ENCODE measurements at places on chromosomes 11 and 22.

- DNase-seq = no peak
These were observed 1995.6 kb upstream of the RAG2 start for GRCh38 chr11:38593649-38594048.

GRCh38 chr11:19116276-19116970, 545 bp upstream of the ZDHHC13 start:
- DNase-seq = no peak

GRCh38 chr11:19652623-19653375, 59.8 kb upstream of the NAV2 start:
- DNase-seq = no peak

- no peak for DNase-seq
These were observed 125.0 kb downstream of the UVRAG start for GRCh38 chr11:75939992-75940391.

DNA sequence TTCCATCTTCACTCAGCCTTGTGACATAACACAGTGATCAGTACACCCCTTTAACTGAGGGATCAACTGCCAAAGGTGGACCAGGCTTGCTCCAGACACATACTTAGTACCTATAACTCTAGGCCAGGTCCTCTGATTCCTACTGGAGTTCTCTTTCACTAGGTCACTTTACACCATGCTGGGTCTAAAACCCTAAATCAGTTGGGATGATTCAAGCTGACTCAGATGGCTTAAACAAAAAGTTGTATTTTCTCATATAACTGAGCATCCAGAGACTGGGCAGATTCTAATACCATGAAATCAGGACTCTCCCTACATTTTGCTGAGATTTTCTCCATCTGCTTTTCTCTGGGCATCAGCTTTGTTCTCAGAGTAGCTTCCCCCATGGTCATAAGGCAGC, 26.0 kb upstream of the FLI1 start:
- no peak for DNase-seq

- DNase-seq = no peak
These were observed 60.0 kb downstream of the COMMD9 start for GRCh38 chr11:36229091-36229705.

DNA sequence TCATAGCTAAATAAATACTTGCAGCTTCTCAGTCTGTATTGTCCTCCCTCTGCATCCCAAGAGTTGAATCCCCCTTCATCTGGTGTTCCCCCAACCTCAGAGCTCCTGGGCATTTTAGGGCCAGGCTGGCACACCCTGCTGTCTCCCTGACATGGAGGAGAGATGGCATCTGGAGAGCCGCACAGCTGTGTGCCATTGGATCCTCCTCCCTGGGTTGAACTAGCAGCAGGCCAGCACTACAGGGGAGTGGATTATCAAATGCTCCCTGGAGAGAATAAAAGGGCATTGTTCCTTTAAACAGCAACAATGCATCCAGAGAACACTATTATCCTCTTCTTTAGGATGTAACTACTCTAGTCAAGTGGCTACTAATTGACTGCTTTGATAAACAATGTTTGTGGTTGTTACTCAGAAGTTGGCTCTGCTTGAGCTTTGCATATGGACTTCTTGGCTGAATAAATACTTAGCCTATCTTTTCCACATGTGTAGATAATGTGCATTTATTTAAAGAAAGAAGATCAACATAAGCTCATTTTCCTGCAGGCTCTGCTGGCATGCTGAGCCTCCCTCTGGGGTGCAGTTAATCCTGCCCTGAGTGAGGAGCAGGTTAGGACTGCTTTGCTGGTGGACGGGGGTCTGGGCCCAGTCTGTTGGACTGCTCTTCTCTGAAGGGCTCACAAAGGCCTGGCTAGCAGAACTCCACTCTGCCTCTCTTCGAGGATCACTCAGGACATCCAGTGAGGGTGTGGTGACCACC, 897.2 kb downstream of the TBC1D22A start:
- DNase-seq = no peak

- no peak for DNase-seq
These were observed 43.9 kb downstream of the ADM start for GRCh38 chr11:10348650-10349280.

- no peak for DNase-seq
These were observed 262.6 kb downstream of the NTM start for GRCh38 chr11:131632971-131633370.

DNA sequence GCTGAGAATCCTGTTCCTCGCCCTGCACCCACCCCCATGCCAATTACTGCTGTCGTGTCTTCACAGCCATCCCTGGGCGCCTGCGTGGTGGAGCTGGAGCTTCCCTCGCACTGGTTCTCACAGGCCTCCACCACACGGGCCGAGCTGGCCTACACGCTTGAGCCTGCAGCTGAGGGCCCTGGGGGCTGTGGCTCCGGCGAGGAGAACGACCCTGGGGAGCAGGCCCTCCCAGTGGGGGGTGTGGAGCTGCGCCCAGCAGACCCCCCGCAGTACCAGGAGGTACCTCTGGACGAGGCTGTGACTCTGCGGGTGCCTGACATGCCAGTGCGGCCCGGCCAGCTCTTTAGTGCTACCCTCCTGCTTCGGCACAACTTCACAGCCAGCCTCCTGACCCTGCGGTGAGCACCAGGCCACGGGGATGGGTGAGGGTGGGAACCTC, 4.3 kb downstream of the TMEM132A start:
- DNase-seq = no peak

DNA sequence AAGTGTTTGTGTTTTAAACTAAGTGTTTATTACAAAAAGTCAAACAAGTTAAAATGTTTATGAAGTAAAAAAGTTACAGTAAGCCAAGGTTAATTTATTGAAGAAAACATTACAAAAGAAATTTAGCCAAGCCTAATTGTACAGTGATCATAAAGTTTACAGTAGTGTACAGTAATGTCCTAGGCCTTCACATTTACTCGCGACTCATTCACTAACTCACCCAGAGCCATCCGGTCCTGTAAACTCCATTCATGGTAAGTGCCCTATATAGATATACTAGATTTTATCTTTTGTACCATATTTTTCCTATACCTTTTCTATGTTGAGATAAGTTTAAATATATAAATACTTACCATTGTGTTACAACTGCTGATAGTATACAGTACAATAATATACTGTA, 481.8 kb upstream of the TENM4 start:
- no peak for DNase-seq

DNA sequence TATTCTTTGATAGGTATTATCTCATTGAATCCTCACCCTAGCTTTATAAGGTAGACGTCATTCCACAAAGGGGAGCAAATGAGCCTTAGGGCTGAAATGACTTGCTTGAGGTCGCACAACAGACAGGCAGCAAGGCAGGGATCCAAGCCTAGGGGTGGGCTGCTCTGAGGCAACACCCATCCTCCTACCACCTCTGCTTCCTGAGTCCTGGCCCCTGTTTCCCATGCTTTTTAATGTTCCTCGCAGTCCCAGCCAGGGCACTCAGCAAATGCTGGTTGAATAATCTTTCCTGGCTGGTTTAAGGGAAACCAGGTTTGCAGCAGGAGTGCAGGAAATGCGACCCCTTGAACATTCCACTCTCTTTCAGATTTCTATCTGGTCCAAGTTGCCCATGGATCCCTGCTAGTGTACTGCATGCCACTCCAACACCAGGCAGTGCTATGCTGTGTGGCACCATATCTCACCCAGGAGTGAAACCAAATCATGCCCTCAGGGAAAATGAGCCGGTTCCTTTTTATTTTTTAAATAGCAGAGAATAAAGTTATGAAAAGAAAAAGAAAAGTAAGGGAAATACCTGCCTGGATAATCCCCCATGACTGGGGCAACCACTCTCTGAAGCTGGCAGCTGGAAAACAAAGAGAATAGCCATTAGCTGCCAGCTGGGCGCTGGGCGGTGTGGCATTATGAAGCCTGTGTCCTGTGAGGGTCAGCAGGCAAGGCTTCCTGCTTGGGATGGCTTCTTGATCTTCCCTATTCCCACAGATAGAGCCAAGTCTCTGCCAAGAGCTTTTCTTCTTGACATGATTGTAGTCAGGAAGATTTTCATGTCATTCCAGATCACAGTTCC, 21.8 kb downstream of the MICAL2 start:
- no peak for DNase-seq

DNA sequence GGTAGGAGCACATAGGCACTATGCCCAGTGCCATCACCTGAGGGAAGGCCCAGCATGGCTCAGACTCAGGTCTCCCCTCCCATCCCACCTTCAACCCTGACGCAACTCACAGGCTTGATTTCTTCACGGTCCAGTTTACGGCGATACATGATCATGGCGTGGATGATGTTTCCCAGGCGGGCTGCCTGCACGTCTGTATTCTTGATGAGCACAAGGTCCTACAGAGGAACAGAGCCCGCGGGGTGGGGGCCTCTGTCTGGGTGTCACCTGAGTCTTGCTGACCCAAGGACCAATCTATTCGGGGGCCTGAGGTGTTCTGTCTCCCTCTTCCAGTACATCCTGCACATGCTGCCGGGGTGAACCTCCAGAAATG, 3.9 kb downstream of the CPT1B start:
- no peak for DNase-seq

- DNase-seq = no peak
These were observed 14.3 kb downstream of the PDGFB start for GRCh38 chr22:39230261-39231196.

DNA sequence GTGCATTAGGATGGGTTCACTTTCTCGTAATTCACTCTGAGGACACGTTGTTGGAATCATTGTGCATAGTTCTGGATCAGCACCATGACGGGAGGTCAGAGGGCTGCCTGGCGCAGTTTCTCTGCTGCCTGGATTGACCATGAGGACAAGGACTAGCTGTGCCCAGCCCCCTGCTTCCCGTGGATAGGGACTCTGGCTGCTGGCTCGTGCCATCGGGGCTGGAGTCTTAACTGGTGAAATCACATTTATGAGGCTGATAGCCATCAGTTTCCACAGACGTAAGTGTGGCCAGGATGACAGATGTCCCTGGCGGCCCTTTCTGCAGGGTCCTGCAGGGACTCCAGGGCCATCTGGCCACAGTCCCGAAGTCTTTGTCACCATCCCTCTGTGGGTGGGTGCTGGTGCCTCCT, 24.1 kb upstream of the GRAMD4 start:
- DNase-seq = no peak

GRCh38 chr22:42279425-42280020, 9.1 kb upstream of the TCF20 start:
- no peak for DNase-seq

- peak; percentile 44 for DNase-seq
These were observed 205.9 kb downstream of the ST3GAL4 start for GRCh38 chr11:126561327-126561893.

GRCh38 chr11:7079545-7080135, 9.2 kb upstream of the RBMXL2 start:
- no peak for DNase-seq

DNA sequence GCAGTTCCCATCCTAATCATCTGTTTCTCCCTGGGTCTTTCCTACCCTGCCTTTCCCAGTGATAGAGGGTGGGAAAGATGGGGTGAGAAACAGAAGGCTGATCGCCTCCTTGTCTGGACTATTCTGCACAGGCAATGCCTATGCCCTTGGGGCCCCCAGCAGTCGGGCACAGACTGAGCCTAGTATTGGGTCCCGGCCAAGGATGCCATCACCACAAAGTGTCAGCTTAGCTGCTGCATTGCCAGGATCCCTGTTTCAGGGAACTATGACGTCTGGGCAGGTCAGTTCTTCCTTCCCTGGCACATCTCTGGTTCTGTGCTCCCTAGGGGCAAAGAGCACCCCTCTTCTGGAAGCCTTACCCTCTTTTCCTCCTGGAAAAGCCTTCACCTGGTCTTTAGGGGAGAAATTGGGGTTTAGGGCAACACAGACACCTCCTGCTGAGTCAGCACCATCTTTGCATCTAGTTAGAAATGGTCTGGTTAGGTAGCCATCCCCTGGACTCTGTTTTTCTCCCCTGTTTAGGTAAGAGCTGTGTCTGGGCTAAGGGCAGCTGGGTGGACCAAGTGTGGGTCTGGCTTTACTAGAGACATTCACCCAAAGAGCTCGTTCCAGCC, 2.1 kb downstream of the ADAMTS8 start:
- no peak for DNase-seq

DNA sequence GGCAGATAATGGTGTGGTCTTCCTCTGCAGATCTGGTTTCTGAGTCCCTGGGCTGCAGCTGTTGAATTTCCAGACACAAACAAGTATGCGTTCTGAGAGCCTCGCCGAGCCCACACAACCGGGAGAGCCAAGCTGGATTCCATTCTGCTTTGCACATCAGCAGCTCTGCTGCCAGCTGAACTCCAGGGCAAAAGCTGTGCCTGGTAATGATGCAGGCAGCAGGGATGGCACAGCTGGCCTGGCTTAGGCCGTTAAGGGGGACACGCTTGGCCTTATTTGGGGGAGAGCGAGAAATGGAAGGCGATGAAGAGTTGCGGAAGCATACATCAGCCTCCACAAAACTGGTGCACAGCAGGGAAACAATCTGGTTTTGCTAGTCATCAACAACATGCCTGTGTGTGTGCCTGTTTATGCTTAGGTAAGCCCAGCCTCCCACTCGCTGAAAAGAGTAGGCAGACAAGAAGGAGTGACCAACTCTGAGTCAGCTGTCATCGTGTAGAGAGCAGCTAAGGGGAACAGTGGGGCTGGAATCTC, 25.1 kb downstream of the ADAMTS8 start:
- DNase-seq = no peak

- DNase-seq = no peak
These were observed 461.6 kb downstream of the BUD13 start for GRCh38 chr11:116311206-116311605.
